ENCODE measurements at places on chromosomes 5 and 9.

DNA sequence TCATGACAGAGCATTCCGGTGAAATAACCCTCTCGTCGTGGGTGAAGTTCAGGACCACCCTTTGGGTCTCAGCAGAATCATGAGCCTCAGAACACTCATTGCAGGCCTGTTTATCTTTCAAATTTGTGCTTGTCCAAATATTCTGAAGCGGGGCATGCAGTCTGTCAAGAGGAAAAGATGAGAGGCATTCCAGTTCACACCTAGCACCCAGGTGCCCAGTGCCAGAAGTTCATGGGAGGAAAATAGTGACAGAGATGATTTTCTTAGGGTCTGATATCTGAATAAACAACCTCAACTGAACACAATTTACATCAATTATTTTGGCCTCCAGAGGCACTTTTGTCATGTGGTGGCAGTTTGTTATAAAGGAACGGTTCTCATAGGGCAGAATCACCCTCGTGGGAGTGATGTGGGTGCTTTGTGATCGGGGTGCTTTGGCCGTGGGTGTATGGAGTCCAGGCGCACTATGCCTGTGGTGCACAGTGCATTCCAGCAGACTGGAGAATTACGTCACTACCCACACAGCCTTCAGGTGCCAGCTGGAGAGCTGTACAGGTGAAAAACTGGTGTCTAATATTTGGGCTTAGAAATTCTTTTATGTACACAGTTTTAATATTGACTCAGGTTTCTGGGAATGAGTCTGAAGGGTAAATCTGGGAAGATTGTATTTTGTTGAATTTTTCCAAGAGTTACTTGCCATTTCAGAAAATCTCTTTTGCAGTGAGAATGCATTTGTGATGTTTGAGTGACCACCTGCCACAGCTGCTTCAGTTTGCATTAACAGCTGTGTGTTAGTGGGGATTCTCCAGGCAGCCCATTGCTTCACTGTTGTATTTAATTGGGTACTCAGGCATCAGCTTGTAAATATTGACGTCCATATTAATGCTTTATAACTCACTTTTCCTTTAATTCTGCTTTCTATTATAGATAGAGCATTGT is 289.3 kb downstream of the FANCC start:
- no peak for DNase-seq

- DNase-seq: no peak
Measured at GRCh38 chr5:133065471-133065870, 13.7 kb downstream of the HSPA4 start.

DNA sequence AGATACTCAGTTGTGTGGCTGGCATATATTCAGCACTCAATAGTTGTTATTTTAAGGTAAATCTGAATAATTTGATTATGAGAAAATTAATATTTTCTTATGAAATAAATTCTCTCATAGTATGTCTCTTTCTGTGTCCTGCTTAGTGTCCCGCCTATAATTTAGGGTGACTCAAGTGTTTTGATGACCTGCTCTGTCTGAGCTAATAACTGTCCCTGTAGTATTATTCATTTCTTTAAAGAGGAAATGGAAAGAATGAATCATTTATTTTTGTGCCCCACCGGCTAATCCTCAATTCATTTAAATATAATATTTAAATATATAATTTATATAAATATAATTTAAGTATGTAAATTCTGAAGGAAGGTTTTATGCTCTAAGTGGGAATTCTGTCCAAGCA is 4.1 kb downstream of the SLC1A1 start:
- DNase-seq: no peak

- DNase-seq: no peak
Measured at GRCh38 chr9:123460091-123460490, 104.1 kb downstream of the CRB2 start.
